Caudate nucleus (tissue), 63 donors: ENCODE measurements at places on chromosomes 5 and 9.

- no peak for DNase-seq
These were observed 269.4 kb upstream of the MVB12B start for GRCh38 chr9:126057121-126057825.

DNA sequence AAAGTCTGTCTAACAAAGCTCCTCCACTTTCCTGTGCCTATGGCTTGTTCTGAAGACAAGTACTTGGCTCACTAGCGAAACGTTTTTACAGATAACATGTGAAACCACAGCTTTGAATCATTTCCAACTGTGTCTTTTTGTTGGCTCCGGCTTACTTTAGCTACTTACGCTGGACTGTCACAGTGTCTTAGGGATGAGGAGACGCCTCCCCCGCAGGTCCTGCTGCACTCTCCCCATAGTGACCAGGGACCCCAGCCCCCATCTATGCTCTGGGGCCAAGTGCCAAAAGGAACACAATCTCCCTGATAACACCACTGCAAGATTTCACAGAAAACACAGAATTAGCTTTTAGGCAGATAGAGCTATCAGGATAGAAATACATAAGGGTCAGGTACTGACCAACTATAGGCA, 219.1 kb downstream of the ADAMTS6 start:
- no peak for DNase-seq

GRCh38 chr5:101103874-101104273, 200.8 kb upstream of the ST8SIA4 start:
- no peak for DNase-seq

GRCh38 chr9:4574657-4575243, 84.5 kb downstream of the SLC1A1 start:
- no peak for DNase-seq

DNA sequence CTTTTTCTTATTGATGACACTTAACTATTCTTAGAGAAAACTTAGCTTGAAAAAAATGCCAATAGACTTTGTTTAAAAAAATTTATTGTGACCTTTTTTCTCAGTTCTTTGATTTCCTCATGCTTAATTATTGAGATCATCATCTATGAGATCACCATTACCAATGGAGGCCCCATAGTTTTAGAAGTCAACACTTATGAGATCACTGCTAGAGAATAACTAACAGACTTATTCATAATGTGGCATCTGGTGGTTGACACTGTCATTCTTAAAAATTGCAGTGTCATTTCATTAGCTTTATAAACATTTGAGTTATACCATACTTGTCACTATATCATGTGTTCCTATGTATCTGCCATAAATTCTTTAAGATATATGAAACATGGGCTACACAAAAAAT, 14.9 kb upstream of the FEM1C start:
- DNase-seq: no peak

DNA sequence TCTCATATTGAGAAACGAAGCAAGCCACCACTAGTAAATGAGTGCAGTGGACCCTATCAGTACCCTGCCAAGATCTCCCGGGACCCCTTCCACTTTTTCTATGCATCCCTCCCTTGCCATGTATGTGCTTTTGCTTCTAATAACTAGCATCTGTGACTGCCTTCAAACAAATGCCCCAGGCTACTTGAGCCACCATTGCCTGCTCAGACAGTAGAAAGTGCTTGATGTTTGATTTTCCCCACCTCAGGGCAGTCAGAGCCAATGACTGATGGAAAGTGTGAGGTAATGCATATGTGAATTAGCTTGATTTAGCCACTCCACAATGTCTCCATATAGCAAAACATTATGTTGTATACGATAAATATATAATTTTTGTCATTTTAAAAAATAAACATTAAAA, 797.3 kb upstream of the ACO1 start:
- no peak for DNase-seq

DNA sequence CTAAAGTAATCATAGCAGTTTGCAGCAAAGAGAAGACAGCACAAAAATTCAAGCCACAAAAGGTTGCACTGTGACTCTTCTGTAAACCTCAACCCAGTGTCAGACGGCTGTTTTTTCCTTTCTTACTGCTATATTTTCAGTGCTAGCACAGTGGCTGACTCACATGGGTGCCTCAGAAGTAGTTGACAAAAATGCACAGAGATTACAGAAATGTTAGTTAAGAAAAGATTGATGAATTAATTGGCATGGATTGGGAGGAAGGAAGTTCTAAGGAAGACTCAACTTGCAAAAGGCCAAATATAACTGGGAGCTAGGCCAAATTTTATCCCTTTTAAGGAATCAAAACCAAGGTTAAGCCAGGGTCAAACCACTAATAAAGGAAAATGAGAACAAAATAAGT, 43.7 kb upstream of the ITGA1 start:
- DNase-seq: no peak

GRCh38 chr5:178569485-178569884, 20.7 kb downstream of the COL23A1 start:
- no peak for DNase-seq

GRCh38 chr9:96376891-96377874, 6.3 kb downstream of the SLC35D2 start:
- no peak for DNase-seq

GRCh38 chr5:473551-474192, 30.7 kb downstream of the EXOC3 start:
- DNase-seq: no peak
